T-helper 2 cell treated with Interferon-gamma antibody and Interleukin-4, amounts not matched to agents 100 ng/mL and 5 ng/mL, for 36 hours (primary cell): ENCODE measurements at places on chromosomes 3 and 15. TPM values are rescaled to one million over a fixed set of nuclear protein-coding genes. Genes with fewer than 3 reads are reported as not detected.

IGSF11 gene
- 0.14 TPM in 1 of 2 replicates, not detected in the other for total RNA-seq

IL20RB gene
- total RNA-seq = 1.2 and 3.2 TPM in 2 replicates

PLA2G4D gene
- total RNA-seq = not detected in 2 replicates

TLR9 gene
- 0.25 TPM in 1 of 2 replicates, not detected in the other for total RNA-seq

GABRA5 gene
- total RNA-seq = not detected in 2 replicates

FBXO45 gene
- total RNA-seq = 17.9 and 19.4 TPM in 2 replicates

CASR gene
- total RNA-seq = 0.02 TPM in 1 of 2 replicates, not detected in the other

WDR72 gene
- not detected in 2 replicates for total RNA-seq

XCR1 gene
- total RNA-seq = 0.05 TPM in 1 of 2 replicates, not detected in the other

RHOV gene
- 0.09 and 0.11 TPM in 2 replicates for total RNA-seq

DZIP3 gene
- 9.2 and 9.6 TPM in 2 replicates for total RNA-seq

HYKK gene
- total RNA-seq = 0.77 and 1.2 TPM in 2 replicates

LMAN1L gene
- total RNA-seq = 0.64 and 0.93 TPM in 2 replicates
